H54 (cell line): ENCODE measurements at places on chromosomes 1 and 21.

GRCh38 chr1:185850366-185850765, 116.2 kb downstream of the HMCN1 start:
- DNase-seq = no peak

DNA sequence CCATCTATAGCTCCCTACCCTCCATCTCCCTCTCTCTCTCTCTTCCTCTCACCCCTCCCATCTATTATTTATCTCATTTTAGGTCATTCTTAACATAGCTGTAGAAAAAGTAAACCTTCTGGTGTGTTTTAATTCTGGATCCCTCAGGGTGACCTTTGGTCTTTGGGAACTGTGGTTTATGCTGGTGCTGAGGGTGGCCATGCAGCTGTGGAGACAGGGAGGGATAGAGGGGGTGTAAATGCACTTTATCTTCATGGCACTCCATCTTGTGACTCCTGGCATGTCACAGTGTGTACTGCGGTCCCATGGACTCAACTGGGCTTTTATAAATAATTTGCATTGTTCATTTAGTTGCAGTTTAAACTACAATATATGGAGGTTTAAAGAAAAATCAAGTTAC, 50.2 kb upstream of the RUNX1 start:
- no peak for DNase-seq

DNA sequence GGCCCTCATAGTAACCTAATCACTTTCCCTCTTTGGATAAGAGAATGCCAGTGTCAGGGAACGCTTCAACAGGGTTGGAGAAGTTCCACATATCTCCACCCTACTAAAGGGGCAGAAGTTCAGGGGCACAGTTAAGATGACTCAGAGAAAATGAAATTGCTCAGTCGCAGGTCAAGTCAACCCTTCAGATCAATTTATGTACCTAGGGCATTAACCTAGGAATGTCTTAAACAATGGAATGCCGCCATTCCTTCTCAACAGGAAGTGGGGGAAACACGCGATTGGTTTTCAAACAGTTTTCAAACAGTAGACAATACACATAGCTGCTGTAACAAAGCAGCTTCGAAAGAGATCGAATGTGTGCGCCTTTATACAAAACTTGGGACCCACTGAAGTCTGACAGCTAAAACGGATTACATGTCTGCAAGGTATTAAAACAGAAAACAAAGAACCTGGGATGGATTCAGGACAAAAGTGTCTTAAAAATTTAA, 897 bp downstream of the SLC25A24 start:
- DNase-seq = peak; percentile 12

GRCh38 chr1:212884592-212884991, 26.5 kb downstream of the FLVCR1 start:
- DNase-seq = no peak

DNA sequence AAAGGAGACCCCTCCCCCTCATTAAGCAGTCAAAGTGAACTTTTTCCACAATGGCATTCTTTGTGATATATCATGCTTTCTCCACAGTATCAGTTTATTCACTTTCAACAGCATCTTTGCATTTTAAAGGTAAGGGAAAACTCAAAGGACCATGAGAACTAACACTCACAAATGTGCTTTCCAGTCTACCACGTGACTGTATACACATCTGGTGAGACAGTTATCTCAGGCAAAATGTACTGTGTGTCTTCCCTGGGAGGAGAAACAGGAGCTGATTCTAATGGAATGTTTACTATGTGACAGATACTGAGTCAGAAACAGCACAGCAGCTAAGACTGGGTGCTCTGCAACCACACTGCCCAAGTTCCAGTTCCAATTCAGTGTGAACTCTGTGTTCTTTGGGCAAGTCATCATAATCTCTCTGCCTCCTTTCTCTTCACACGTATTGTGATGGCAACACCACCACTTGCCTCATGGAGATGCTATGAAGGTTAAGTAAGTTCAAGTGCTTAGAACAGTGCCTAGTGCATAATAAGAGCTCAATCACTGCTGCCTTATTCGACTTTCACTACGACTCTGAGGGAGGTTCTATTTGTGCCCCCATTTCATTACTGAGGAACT, 79.0 kb downstream of the SLC45A1 start:
- DNase-seq = peak; percentile 24

DNA sequence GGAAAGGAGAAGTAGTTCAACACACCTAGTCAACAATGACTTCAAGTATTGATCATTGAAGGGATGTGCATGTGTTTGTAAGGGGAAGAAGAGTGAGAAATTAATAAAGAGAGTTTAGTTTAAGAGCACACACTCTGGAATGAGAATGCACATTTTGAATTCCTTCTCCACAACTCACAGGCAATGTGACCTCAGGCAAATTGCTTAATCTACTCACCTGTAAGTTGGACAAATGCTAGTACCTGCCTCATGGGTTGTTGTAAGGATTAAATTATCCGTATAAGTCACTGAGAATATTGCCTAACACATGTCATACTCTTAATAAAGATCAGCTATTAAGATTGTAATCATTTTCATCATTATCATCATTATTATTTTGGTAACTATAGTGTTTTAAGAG, 204.0 kb upstream of the NFIA start:
- DNase-seq = no peak

GRCh38 chr1:117244306-117244705, 33.6 kb upstream of the VTCN1 start:
- no peak for DNase-seq

GRCh38 chr21:43572446-43572845, 86.8 kb downstream of the HSF2BP start:
- no peak for DNase-seq

GRCh38 chr1:37931102-37931360, 15.8 kb downstream of the INPP5B start:
- no peak for DNase-seq

- DNase-seq = no peak
Observed at GRCh38 chr1:119314001-119314796, 54.4 kb upstream of the HAO2 start.

- DNase-seq = no peak
Observed at GRCh38 chr1:153444078-153444477, 16.4 kb downstream of the S100A7 start.

DNA sequence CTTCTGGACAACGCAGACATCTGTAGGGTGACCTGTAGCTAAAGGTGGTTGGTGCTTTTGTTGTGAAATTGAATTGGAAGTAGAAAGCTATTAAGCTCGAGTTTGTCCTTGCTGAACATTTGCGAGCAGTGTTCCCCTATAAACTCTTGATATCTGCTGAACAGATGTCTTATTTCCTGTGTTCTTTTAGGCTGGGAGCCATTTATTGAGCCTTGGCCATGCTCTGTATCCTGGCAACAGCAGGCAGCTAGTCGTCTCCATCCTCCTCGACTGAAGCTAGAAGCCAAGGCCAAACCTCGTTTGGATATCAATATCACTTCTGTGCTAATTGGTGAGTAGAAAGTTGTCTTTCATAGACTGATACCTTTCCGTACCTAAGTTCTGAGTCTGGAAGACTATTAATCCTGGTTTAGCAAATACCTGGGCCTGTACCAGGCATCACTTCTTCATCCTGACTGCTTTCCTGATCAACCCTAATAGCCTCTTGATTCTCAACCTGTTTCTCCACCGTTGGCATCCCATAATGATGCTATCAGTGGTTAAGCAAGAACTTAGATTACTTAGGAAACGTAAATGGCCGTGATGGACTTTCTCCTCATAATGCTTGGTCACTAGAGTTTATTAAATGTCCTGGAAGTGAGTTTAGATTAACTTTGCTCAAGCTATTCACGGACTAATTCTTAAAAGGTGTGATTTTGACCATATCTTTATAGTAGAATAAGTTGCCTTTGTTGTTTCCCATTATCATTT, 103.4 kb downstream of the VPS13D start:
- no peak for DNase-seq

GRCh38 chr1:30450148-30450817, 273.1 kb downstream of the MATN1 start:
- DNase-seq = no peak

- no peak for DNase-seq
Observed at GRCh38 chr1:211329764-211330201, 3.1 kb downstream of the TRAF5 start.

GRCh38 chr1:69438056-69438795, 129.5 kb upstream of the LRRC7 start:
- DNase-seq = no peak

GRCh38 chr21:46083791-46084561, 13.9 kb upstream of the COL6A2 start:
- DNase-seq = no peak

- no peak for DNase-seq
Observed at GRCh38 chr1:192861860-192862259, 53.0 kb downstream of the RGS2 start.

DNA sequence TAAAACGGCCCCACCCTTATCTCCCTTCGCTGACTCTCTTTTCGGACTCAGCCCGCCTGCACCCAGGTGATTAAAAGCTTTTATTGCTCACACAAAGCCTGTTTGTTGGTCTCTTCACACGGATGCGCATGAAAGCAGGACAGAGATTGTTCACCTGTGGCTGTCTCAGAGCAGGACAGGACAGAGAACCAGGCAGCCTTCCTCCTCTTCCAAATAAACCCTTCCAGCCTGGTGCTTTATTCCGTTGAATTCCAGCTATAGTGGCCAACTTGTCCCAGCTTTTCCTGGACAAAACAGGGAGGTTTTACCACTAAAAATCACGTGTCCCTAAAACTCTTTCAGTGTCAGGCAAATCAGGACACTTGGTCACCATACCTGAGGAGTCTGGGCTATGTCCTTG, 9.5 kb upstream of the DMRTB1 start:
- no peak for DNase-seq

GRCh38 chr1:71232166-71232763, 151.4 kb upstream of the ZRANB2 start:
- DNase-seq = no peak

GRCh38 chr1:150366416-150367296, 2.7 kb downstream of the RPRD2 start:
- no peak for DNase-seq
